ENCODE measurements at places on chromosomes 12 and 14. TPM values are rescaled to one million over a fixed set of nuclear protein-coding genes. Genes with fewer than 3 reads are reported as not detected.

ARL1 gene
- 115 TPM for polyA plus RNA-seq

KLHL33 gene
- polyA plus RNA-seq: 0.09 TPM

HCAR3 gene
- not detected for polyA plus RNA-seq

DNA sequence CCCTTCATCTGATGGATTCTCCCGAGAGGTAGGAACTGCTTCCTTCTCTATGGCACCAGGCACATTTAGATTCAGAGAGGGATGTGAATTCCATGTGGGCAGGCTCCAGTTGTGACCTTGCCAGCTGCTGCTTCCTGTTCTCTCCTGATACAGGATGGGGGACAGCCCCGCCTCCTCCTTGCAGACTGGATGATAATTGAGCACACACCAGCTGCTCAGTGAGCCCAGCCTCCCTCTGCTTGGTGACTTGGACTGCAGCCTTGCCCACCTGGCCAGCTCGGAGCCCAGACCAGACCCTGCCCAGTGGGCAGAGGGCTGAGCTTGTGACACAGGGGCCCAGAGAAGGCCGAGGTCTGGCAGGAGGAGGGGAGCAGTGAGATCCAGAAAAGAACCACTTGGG lies 90.2 kb downstream of the CALM1 start:
- DNase-seq: no peak

All from fibroblast of lung (primary cell).